IMR-90 (cell line): ENCODE measurements at places on chromosomes 12 and 14.

DNA sequence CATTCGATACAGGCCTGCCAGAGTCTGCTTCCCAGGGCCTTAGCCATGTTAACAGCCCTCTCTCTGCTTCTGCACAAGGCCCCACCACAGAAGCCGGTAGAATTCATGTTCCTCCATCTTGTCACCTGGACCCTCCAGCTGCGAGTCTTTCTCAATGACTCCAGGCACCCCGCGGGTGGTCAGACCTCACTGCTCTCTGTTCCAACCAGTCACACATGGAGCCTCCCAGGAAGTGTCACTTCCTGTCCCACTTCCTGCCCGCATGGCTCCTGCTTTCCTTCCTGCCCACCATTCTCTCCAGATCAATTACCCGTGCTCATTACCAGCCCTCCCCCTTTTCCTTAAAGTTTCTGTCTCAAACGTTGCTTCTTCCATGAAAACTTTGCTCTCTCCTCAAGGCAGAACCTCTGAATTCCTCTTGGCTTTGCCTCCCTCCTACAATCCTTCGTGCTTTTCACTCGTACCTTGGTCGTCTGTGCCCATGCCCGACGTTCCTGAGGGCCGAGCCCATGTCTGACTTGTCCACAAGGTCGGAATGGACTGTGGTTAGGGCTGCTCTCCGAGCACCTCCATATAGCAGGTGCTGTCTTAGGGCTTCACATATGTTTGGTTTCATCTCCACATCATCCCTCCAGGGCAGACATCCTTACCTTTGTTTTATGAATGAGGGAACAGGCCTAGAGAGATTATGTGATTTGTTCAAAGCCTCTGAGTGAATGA is 172.1 kb downstream of the TSPAN9 start:
- DNase-seq: no peak

DNA sequence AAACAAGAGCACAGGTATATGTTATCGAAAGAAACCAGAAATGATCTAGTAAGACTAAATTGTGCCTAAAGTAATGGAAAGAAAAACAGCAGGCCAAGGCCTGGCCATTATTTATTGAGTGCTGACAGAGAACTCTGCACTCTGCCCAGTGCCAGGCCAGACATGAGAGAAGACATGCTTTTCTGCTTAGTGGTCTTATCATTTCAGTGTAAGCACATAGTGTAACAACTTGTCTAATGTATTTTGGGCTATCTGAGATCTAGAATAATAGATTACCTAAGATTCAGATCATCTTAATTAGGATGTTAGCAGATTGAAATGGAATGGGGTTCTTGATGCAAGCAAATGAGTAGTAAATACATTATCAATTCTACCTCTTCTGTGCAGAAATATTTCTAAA is 278.3 kb downstream of the AKAP6 start:
- DNase-seq: no peak

DNA sequence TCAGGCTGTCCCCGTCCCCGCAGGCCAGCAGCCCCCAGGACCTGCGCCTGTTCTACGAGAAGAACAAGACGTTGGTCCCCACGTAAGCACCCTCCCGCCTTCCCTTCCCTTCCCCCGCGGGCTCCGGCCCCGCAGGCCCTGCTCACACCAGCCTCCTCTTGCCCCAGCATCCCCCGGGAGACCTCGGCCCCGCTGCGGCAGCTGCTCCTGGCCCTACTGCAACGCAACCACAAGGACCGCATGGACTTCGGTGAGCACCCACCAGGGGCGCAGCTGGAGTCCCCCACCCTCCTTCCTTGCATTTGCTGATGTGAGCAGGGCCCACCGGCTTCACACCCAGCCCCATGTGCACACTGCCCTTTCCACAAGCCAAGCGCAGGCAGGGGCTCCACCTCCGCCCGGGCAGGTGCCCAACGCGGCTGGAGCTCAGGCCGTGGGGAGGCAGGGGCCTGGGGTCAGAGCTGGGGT is 15.4 kb downstream of the ULK1 start:
- no peak for DNase-seq

- no peak for DNase-seq
These were observed 118.5 kb downstream of the PHETA1 start for GRCh38 chr12:111250251-111250881.

GRCh38 chr14:22614240-22614799 is 16.2 kb downstream of the ABHD4 start:
- DNase-seq: peak; percentile 98

GRCh38 chr12:52506858-52507715 is 13.1 kb downstream of the KRT5 start:
- peak; percentile 65 for DNase-seq

- DNase-seq: peak; percentile 91
These were observed 277.6 kb downstream of the DPF3 start for GRCh38 chr14:72616294-72616693.

DNA sequence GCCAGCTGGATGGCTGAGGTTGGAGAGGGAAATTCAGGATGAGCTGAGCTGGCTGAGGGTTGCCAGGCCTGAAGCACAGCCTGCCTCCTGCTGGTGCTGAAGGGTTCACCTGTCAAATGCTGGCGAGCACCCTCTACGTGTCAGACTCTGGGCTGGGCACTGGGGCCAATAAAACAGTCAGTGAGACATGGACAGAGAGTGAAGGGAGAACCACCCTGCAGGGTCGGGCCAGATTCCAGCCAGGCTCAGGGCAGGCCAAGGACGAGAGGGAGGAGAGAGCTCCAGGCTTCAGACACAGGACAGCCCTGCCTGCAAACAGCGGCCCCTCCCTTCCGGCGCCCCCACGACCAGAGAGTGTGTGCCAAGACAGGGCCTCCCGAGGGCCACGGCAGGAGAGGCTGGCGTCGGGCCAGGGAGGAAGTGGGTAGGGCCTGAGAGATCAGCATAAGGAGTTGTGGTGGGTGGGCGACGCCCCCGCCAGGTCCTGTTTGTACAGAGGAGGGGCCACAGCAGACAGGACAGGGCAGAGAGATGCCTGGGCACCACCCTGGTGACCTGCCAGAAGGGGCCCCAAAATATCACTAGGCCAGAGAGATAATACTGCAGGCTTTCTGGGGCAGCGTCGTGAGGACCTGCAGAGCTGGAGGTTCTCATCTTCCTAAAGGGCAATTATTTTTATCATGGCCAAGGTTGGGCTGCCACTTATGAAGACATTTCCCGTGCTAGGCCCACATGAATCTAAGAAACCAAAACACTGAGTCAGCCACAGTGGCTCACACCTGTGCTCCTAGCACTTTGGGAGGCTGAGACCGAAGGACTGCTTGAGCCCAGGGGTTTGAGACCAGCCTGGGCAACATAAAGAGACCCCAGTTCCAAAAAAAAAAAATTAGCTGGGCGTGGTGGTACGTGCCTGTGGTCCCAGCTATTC is 73.1 kb upstream of the GPR68 start:
- no peak for DNase-seq

- no peak for DNase-seq
These were observed 9.4 kb downstream of the ARID4A start for GRCh38 chr14:58307597-58308316.
